Activated naive CD4-positive, alpha-beta T cell treated with anti-CD3 and anti-CD28 coated beads for 36 hours (primary cell): ENCODE measurements at places on chromosomes 7 and 10. TPM values are rescaled to one million over a fixed set of nuclear protein-coding genes. Genes with fewer than 3 reads are reported as not detected.
A peak's percentile ranks its signal among the peaks of the same experiment; 100 is the strongest.

The SFTPA1 gene
- total RNA-seq, result not detected

- peaks cover 6% of the 10 kb centered on the region for H3K27me3 ChIP-seq
- H3K27ac ChIP-seq, result no peak overlapping the region
- no peaks in the 10 kb centered on the region for H3K4me1 ChIP-seq
- no peak for DNase-seq
- no peak overlapping the region for H3K4me3 ChIP-seq
Observed at GRCh38 chr7:1320616-1321240, 88.1 kb downstream of the UNCX start.

- no peaks in the 10 kb centered on the region for H3K36me3 ChIP-seq
- H3K4me3 ChIP-seq, result no peak overlapping the region
- no peaks in the 10 kb centered on the region for H3K27me3 ChIP-seq
- peaks cover 2% of the 10 kb centered on the region for H3K4me1 ChIP-seq
Observed at GRCh38 chr7:128879939-128880746, 17.5 kb downstream of the ATP6V1F start.

The GPR85 gene
- not detected for total RNA-seq

DNA sequence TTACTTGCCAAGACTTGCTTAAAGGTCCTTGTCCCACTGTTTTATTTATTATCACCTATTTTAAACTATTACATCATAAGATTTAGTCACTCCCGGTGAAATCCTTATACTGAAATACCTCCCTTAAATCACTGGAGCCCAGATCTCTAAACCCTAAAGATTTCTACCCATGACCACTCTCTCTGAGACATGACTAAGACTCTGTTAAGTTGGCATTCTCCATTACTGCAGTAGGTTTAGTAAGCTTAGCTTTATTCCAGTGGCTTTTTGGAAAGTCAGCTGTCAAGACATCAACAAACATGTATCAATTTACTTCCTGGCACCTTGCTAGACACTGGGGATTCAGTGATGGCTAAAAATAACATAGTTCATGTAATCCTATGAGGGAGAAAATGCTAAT is 874.2 kb downstream of the KCNMA1 start:
- no peaks in the 10 kb centered on the region for H3K36me3 ChIP-seq
- no peak for DNase-seq
- H3K4me3 ChIP-seq, result no peak overlapping the region
- no peaks in the 10 kb centered on the region for H3K4me1 ChIP-seq
- no peak overlapping the region for H3K27ac ChIP-seq

DNA sequence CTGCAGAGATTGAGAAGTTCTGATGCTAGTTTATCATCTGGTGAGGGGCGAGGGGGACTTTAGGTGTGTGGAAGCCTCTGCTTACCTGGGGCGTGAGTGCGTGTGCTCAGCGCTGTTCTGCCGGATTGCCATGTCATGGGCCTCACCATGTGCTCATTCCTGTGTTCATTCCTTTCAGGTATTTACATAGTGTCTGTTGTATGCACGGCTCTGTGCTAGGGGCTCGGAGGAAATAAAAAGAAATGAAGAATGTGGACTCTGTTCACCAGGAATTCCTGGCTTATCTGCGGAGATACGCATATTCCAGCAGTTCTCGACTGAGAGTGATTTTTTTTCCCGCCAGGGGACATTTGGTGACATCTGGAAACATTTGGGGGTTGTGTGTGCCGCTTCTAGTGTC is 152.0 kb downstream of the CAMK1D start:
- H3K4me3 ChIP-seq, result no peak overlapping the region
- peaks cover 4% of the 10 kb centered on the region for H3K36me3 ChIP-seq
- no peak overlapping the region for H3K27ac ChIP-seq
- H3K4me1 ChIP-seq, result peaks cover 38% of the 10 kb centered on the region
- H3K27me3 ChIP-seq, result no peaks in the 10 kb centered on the region

- DNase-seq, result no peak
- H3K4me1 ChIP-seq, result no peaks in the 10 kb centered on the region
- no peaks in the 10 kb centered on the region for H3K36me3 ChIP-seq
- peaks cover 24% of the 10 kb centered on the region for H3K27me3 ChIP-seq
- no peak overlapping the region for H3K4me3 ChIP-seq
Observed at GRCh38 chr10:93806903-93807302, 49.2 kb downstream of the LGI1 start.

DNA sequence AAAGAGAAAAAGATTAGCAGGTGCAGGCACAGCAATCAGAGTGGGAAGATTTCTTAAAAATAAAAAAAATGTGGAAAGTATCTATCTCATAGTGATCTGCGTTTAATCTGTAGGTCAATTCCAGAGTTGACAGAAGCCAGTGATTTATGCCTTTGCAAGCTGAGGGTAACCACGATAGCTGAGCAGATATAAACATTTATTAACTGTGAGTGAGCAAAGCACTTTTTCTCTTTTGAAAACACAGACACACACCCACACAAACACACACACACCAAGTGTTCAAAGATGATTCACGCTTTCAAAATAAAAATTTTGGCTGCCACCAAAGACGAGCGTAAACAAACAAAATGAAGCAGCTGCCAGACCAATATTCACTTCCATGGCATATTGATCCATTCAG is 243.2 kb upstream of the SLC26A5 start:
- H3K36me3 ChIP-seq, result no peaks in the 10 kb centered on the region
- H3K27me3 ChIP-seq, result peaks cover 6% of the 10 kb centered on the region
- H3K4me1 ChIP-seq, result no peaks in the 10 kb centered on the region
- no peak overlapping the region for H3K4me3 ChIP-seq

DNA sequence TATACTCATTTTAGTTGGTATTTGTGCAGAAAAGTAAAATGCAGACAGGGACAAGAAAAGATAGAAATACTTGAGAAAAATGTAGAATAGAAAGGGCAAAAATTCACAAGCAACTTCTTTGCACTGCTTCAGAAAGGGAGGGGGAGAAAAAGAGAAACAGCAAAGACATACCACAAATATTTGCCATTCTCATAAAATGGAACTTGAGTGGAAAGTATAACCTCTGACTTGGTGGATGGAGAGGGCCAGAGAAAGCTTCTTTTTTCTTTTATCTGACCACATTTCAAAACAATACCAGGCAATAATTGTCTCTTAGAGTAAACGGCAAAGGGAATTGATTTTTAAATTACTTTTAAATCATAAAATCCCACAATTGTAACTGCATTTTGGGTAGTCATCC is 35.8 kb upstream of the TRUB1 start:
- no peak overlapping the region for H3K4me3 ChIP-seq
- H3K27me3 ChIP-seq, result peaks cover 3% of the 10 kb centered on the region
- H3K4me1 ChIP-seq, result no peaks in the 10 kb centered on the region
- no peak for DNase-seq

The CALD1 gene
- 0.62 TPM for total RNA-seq

GRCh38 chr10:68133523-68133922 is 24.2 kb downstream of the MYPN start:
- no peak overlapping the region for H3K4me3 ChIP-seq
- H3K4me1 ChIP-seq, result no peaks in the 10 kb centered on the region
- H3K36me3 ChIP-seq, result no peaks in the 10 kb centered on the region
- H3K27me3 ChIP-seq, result peaks cover 2% of the 10 kb centered on the region
- H3K27ac ChIP-seq, result no peak overlapping the region
- DNase-seq, result no peak

DNA sequence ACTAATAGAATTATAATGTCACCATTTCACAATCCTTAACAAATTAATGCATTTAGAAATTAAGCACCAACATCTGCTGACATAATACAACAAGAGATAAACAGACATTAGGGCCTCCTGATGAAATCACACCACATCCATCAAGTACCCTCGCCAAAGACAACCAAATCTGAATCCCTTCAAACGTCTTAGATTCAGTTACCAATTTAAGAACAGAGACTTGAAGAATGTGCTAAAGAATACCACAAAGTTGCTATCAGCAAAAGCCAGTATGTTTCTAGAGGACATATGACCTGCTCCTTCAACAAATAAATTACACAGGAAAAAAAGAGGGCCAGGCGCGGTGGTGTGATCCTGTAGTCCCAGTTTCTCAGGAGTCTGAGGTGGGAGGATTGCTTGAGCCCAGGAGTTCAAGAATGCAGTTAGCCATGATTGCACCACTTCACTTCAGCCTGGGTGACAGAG is 144.5 kb downstream of the REEP3 start:
- no peaks in the 10 kb centered on the region for H3K27me3 ChIP-seq
- no peaks in the 10 kb centered on the region for H3K36me3 ChIP-seq
- no peak for DNase-seq
- H3K4me3 ChIP-seq, result no peak overlapping the region
- peaks cover 2% of the 10 kb centered on the region for H3K4me1 ChIP-seq

The DPYSL4 gene
- 10.8 TPM for total RNA-seq

The MEOX2 gene
- not detected for total RNA-seq

The MKI67 gene
- 273 TPM for total RNA-seq

GRCh38 chr7:149241696-149242095 is 2.2 kb downstream of the ZNF212 start:
- no peak for DNase-seq
- H3K4me1 ChIP-seq, result peaks cover 57% of the 10 kb centered on the region
- H3K36me3 ChIP-seq, result peaks cover 11% of the 10 kb centered on the region
- H3K27ac ChIP-seq, result no peak overlapping the region
- no peaks in the 10 kb centered on the region for H3K27me3 ChIP-seq
- H3K4me3 ChIP-seq, result peak overlapping the region; percentile 15

GRCh38 chr7:126606331-126606730 is 646.4 kb downstream of the GRM8 start:
- H3K4me1 ChIP-seq, result no peaks in the 10 kb centered on the region
- H3K27me3 ChIP-seq, result no peaks in the 10 kb centered on the region
- no peak overlapping the region for H3K4me3 ChIP-seq
- no peak for DNase-seq
- H3K36me3 ChIP-seq, result no peaks in the 10 kb centered on the region
- H3K27ac ChIP-seq, result no peak overlapping the region

The PRRT4 gene
- total RNA-seq, result not detected

GRCh38 chr7:143283381-143283780 is 1.4 kb upstream of the TMEM139 start:
- H3K4me1 ChIP-seq, result peaks cover 53% of the 10 kb centered on the region
- no peak overlapping the region for H3K4me3 ChIP-seq
- H3K27me3 ChIP-seq, result no peaks in the 10 kb centered on the region
- no peak for DNase-seq

DNA sequence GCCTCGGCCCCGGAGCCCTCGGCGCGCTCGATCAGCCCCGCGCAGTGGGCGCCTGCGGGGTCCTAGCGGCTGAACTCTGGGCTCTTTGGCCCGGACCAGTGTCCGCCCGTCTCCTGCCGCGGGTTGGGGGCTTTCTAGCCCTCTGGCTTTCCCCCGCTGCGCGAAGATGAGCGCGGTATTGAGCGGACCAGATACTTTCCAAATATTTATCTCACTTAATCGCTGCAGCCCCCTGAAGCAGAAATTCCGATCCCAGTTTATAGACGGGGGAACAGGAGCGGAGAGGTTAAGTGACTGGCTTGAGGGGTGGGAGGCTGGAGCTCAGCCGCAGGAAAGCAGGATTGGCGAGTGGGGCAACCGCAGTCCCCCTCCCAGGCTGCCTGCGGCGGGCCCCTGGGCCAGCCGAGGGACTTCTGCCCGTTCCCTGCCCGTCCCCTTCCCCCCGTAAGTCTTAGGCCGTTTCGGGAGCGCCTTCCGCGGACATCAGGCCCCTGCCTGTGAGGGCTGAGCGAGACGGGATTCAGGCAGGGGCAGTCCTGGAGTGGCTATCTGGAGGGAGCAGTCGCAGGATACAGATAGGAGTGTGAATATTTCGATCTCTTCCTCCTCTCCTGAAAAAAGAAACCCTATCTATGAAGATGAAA is 565 bp downstream of the STRIP2 start:
- peaks cover 26% of the 10 kb centered on the region for H3K36me3 ChIP-seq
- H3K27ac ChIP-seq, result peak overlapping the region; percentile 92
- H3K4me3 ChIP-seq, result peak overlapping the region; percentile 89
- H3K4me1 ChIP-seq, result peaks cover 33% of the 10 kb centered on the region

The PIP gene
- total RNA-seq, result not detected

- H3K4me1 ChIP-seq, result no peaks in the 10 kb centered on the region
- H3K36me3 ChIP-seq, result no peaks in the 10 kb centered on the region
- no peak overlapping the region for H3K4me3 ChIP-seq
Observed at GRCh38 chr10:70937661-70938060, 49.3 kb upstream of the PCBD1 start.

The BLNK gene
- total RNA-seq, result not detected

DNA sequence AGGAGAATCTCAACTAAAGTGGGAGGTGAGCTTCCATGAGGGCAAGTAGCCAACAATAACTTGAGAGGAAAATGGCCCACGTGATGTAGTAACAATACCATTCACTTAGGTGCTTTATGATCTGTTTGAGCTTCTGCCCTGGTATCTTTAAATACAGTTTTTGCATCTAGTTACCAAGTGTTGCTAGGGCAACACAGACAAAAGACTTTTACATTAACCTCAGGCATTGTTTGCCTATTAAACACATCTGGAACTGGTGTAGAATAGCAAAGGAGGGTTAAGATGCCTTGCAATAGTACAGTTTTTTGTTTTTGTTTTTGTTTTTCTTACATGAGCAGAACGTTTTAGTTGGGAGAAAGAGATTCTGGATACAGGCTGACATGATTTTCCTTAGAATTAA is 97.7 kb upstream of the MTPN start:
- no peaks in the 10 kb centered on the region for H3K4me1 ChIP-seq
- DNase-seq, result no peak
- no peak overlapping the region for H3K4me3 ChIP-seq
- no peaks in the 10 kb centered on the region for H3K36me3 ChIP-seq
- no peak overlapping the region for H3K27ac ChIP-seq

DNA sequence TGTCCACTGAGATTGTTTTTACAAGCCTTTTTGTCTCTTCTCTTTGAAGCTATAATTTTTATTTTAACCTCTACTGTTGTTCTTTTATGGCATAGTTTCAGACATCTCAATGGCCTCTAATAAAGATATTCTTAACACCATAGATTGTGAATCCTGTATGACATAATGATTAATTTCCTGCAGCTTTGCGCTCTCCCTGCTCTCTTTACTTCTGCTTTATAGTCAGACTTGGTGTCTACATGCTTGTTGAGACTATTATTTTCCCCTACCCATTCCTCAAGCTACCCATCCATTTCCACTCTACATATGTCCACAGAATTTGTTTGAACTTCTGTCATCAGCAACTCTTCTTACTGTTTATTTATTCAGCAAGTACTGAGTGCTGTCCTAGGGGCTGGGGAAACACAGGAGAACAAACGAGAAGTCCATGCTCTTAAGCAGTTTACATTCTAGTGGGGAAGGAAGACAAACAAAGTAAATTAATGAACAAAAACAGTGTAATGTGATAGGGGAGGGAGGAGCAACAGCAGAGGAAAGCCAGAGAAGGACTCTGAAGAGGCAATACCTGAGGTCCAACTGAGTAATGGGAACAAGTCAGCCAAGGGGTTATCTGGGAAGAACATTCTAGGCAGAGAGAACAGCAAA is 110.1 kb downstream of the CDK14 start:
- H3K27ac ChIP-seq, result no peak overlapping the region
- no peak overlapping the region for H3K4me3 ChIP-seq
- no peaks in the 10 kb centered on the region for H3K4me1 ChIP-seq
- no peak for DNase-seq

GRCh38 chr10:9229702-9230244 is 1175.3 kb downstream of the GATA3 start:
- peaks cover 44% of the 10 kb centered on the region for H3K27me3 ChIP-seq
- peak overlapping the region; percentile 3 for H3K4me3 ChIP-seq
- H3K27ac ChIP-seq, result no peak overlapping the region
- DNase-seq, result no peak
- H3K36me3 ChIP-seq, result no peaks in the 10 kb centered on the region
- peaks cover 10% of the 10 kb centered on the region for H3K4me1 ChIP-seq

The UCN3 gene
- total RNA-seq, result not detected

The FGFBP3 gene
- 1.2 TPM for total RNA-seq
